Left lung (tissue), 14 donors: ENCODE measurements at places on chromosomes 1 and 21. TPM values are rescaled to one million over a fixed set of nuclear protein-coding genes. Genes with fewer than 3 reads are reported as not detected.

Gene RORC
- 8.1 TPM for polyA plus RNA-seq

Gene STK40
- 29.3 TPM for polyA plus RNA-seq

Gene GUCA2B
- polyA plus RNA-seq = not detected

Gene OLFML3
- polyA plus RNA-seq = 229 TPM

Gene KCNK2
- polyA plus RNA-seq = 0.11 TPM
